Activated CD4-positive, alpha-beta T cell treated with anti-CD3 and anti-CD28 coated beads, Interleukin-2, amount 50 U/mL, for 24 hours (primary cell): ENCODE measurements at places on chromosomes 4 and X.

DNA sequence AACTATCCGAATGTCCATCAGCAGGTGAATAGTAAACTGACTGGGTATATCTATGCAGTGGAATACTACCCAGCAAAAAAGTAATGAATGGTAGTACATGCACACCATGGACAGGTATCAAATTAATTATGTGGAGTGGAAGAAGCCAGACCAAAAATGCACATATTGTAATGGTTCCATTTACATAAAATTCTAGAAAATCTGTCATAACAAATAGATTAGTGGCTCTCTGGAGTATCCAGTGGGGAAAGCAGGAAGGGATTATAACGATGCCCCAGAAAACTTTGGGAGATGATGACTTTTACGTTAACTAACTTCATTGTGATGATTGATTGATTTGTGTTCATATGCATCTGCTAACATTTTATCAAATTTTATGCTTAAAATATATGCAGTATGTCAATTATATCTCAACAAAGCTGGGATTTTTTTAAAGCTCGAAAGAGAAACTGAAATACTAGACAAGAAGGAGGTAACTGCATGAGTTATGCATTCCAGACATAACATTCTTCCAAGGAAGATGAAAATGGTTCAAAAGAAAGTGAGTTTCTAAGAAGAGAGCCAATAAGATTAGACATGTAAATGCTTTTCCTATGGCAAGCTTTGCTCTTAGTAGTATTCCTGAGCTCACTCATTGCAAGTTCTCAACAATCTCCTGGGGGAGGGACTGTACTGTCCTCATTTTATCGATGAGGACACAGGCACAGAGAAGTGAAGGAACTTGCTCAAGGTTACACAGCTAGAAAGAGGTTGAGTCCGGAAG, 58.6 kb upstream of the MSX1 start:
- DNase-seq = no peak

DNA sequence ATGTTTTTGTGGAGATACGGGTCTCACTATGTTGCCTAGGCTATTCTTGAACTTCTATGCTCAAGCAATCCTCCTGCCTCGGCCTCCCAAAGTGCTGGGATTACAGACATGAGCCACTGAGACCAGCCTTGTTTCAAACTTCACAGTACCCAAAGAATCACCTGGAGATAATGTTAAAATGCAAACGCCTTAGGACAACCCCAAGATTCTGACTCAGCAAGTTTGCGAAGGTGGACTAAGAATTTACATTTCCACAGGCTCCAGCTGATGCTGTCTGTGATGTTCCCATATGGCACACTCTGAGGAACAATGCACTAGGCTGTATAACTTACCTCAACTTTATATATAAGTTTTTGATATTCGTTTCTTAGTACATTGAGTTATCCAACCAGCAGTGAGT, 984 bp upstream of the STATH start:
- no peak for DNase-seq

- DNase-seq = no peak
These were observed 459.5 kb downstream of the GASK1B start for GRCh38 chr4:157713342-157713741.

- no peak for DNase-seq
These were observed 334.7 kb upstream of the NR3C2 start for GRCh38 chr4:148776941-148777340.

- no peak for DNase-seq
These were observed 80.9 kb upstream of the MSX1 start for GRCh38 chr4:4778554-4778953.

DNA sequence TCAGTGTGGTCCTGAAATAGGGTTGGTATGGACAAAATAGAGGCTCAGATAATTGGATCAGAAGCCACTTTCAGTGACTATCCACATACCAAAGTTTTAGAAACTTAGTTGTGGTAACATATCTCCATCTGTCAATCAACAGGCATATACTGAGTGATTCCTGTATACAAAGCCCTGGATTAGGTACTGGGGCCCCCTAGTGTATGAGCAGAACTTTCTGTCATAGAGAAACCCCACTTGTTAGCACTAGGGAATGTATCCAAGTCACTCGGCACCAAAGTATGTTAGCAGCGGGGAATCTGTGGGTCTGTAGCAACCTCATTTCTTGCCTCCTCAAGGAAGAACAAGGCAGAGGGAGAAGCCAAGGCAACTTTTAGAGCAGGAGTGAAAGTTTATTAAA, 50.7 kb downstream of the MAP7D3 start:
- DNase-seq = no peak

GRCh38 chrX:69015156-69015555, 150.1 kb downstream of the PJA1 start:
- no peak for DNase-seq

DNA sequence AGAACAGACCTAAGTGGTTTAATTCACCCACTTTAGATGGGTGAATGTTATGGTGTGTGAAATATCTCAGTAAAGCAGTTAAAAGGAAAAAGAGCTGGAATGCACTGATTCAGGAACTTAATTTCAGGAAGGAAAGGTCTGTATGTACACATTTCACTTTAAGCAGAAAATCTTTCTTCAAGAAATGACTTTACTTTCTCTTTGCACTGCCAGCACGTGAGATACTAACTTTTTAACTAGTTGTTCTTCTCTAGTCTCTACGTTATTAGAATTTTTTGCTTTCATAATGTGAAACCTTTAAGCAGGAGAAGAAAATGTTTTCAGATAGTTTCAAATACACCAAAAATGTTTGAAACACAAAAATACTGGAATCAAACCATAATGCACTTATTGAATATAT, 18.8 kb downstream of the C4orf46 start:
- no peak for DNase-seq
